ENCODE measurements at places on chromosomes 1 and 21.

- DNase-seq, result no peak
Measured at GRCh38 chr1:210222340-210223006, 10.1 kb upstream of the SERTAD4 start.

GRCh38 chr1:9078015-9078751 lies 8.7 kb upstream of the SLC2A5 start:
- DNase-seq, result no peak

DNA sequence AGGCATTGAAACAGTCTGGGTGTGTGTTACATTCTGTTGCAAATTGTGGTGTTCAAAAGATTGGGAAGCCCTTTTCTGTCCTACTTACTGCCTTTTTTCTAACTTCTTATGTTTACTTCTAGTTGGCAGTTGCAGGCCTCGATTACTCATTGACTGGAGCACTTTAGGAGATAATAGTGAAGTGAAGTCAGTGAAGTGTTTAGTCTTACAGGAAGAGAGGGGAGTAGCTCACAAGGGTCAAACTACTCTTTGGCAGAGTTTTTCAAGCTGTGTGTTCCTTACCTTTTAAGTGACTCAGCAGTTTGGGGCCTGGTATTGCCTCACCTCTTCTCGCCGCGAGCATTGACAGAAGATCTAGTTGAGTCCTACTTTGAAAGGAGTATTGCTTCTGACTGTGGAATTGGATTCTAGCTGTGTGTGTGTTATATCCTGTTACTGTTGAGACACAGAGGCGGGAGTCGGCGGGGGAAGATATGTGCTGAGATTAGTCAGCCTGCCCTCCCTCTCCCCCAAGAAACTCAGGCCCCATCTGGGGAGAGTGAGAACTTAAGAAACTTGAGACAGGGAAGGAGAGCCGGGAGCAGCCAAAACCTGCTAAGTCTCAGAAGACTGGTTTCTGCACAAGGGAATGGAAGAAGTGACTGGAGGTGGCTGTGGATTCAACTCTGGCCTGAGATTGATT lies 19.3 kb downstream of the AHCYL1 start:
- DNase-seq, result peak; percentile 97

DNA sequence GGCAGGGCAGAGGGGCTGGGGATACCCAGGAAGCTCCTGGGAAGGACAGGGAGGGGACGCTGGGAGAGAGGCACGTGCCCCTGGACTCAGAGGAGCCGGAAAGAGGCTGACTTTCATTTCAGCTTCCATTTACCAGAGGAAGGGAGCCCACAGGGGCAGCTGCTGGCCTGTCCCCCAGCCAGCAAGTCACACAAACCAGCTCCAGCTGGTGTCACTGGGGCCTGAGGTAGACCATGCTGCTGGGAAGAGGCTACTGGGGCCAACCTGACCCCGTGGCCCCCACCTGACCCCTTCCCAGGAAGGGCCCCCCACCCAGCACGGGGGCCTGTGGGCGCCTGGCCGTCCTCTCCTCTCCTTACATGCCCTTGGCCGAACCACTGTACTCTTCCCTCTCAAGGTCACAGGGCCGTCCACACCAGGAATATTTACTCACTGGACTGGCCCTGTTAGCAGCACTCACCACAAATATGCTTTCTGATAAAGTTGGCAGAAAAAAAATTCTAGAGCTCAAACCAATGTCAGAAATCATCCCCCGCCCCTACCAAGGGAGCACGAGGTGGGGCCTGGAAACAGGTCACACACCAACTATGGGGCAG lies 110.5 kb downstream of the CASZ1 start:
- no peak for DNase-seq

DNA sequence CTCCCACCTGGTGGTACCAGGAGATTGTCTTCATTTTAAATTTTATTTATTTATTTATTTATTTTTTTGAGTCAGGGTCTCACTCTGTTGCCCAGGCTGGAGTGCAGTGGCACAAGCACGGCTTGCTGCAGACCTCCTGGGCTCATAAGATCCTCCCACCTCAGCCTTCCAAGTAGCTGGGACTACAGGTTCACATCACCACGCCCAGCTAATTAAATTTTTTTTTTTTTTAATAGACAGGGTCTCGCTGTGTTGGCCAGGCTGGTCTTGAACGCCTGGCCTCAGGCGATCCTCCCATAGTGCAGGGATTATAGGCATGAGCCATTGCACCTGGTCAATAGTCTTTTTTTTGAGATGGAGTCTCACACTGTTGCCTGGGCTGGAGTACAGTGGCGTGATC lies 8.5 kb downstream of the SLFNL1 start:
- DNase-seq, result no peak

DNA sequence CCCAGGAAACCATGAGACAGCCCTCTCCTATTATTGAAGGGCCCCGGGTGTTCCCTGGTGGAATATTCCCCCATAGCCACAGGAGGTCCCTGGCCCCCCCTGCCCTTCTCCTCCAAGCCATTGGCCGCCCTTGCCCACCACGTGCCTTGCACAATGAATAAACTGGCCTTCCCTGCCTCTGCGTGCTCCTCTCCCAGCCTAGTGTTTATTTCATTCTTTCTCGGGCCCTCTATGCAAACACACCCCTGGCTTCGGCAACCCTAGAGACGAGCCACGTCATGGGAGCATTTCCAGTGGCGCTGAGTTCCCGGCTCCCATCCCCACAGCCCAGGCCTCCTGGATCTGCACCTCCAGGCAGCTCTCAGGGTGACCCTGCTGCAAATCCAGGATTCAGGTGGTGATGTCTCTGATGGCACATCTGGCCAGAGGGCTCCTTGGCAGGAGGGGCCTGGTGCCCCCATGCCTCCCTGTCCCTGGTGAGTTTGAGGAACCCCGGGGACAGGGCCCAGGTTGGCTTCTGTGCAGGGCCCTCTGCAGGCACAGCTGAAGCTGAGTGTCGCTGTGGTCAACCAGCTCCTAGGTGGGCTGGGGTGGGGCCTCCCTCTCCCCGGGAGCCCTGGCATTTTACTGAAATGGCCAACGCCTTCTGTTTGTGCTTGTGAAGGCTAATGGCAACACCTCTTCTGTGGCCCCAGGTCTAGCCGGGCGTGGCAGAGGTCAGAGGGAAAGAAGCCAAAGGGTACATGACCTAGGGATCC lies 6.2 kb downstream of the KRTAP10-12 start:
- no peak for DNase-seq

- DNase-seq, result no peak
Measured at GRCh38 chr1:8463144-8463927, 145.4 kb downstream of the SLC45A1 start.

DNA sequence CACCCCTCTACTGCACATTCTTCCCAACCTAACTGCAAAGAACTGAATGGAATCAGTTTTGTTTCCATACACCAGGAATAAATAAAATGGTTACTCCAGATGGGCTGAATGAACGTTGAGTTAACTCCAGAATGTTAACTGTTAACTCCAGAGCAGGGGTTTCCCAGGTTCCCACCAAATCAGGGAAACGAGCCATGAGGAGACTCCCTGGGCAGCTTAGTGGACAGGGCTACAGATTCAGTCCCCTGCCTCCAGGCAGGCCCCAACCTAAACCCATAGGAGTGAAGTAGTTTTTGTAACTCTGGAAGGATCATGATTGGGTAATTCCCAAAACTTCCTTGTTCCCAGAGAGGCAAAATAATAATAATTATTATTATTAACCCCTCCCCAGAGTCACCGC lies 14.1 kb downstream of the VSIG8 start:
- DNase-seq, result no peak

DNA sequence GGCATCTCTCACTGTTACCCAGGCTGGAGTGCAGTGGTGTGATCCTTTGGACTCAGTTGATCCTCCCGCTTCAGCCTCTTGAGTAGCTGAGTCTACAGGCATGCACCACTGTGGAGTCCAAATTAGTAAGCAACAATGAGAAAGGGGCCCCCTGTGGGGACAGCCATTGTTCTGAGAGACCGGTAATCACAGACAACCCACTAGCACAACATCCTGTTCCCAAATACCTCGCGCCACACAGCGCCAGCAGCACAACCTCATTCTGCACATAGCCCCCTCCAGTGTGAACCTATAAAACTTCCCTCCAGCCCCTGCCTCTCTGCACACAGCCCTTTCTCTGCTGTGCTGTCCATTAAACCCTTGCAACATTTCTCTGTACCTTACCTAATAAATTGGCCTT lies 226.4 kb downstream of the DYRK1A start:
- DNase-seq, result peak; percentile 12

GRCh38 chr1:204241050-204241449 lies 27.3 kb upstream of the GOLT1A start:
- DNase-seq, result no peak

GRCh38 chr1:171590022-171590421 lies 32.0 kb upstream of the MYOCOS start:
- DNase-seq, result no peak

- DNase-seq, result no peak
Measured at GRCh38 chr1:42576935-42577334, 81.3 kb upstream of the PPIH start.

DNA sequence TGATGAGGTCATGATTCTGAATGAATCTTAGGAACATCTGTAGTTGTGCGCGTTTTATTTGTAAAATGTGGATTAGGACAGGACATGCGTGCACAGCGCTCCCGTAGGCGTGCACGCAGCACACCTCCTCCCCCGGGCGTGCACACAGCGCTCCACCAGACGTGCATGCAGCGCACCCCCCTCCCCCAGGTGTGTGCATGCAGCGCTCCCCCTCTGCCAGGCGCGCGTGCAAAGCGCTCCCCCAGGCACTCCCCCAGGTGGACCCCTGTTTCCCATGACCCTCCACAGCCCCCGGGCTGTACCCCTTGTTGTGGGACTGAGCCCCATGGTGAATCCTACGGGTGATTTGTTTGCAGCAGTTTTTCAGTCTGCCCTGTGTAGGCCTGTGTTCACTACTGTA lies 61.6 kb downstream of the S100B start:
- no peak for DNase-seq

DNA sequence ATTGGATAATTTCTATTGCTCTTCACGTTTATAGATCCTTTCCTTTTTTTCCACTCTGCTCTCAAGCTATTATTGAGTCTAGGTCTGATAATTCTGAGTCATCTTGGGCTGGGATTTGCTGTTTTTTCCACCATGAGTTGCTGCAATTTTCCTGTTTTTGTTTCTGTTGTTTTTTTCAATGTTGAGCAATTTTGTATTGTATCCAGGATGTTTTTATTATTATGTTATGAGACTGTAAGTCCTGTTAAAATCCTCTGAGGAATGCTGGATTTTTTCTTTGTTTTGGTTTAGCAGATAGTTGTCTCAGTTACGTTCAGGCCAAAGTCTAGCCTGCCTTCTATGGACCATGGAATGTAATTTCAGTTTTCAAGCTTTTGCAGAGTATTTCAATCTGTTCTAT lies 13.0 kb upstream of the SLC35A3 start:
- no peak for DNase-seq

- no peak for DNase-seq
Measured at GRCh38 chr21:29557931-29558725, 259.4 kb downstream of the BACH1 start.

DNA sequence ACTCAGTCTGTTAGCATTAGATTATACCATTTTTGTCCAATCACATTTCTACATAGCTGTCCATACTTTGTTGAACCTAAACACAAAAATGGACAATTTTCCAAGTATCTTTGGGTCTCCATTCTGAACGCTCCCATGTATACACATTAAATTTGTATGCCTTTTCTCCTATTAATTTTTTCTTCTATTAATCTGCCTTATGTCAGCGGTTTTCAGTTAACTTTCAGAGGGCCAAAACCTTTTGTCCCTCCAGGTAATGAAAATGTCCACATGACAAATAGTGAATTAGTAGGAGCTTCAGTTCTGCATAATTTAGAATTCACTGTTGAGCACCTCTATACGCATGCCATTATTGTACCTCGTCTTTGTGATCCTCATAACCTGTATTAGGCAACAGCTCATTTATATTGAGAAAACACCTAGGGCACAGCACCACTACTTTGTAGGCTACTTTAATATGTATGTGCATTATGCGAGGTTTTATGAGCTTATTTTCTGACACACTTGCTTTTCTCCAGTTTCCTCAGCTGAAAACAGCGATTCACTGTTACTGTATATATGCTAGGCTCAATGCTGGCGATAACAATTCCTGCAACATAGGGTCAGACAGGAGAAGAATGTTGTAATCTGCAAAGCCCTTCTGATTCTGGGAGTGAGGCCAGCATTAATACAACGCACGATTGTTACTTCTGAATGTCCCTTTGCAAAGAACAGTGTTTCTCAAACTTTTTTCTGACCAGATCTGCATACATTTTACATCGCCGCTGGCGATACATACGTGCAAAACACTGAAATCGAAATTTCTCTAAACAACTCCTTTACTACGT lies 1.1 kb upstream of the ABCD3 start:
- DNase-seq, result peak; percentile 56

GRCh38 chr1:165288350-165289120 lies 68.0 kb downstream of the LMX1A start:
- peak; percentile 92 for DNase-seq

DNA sequence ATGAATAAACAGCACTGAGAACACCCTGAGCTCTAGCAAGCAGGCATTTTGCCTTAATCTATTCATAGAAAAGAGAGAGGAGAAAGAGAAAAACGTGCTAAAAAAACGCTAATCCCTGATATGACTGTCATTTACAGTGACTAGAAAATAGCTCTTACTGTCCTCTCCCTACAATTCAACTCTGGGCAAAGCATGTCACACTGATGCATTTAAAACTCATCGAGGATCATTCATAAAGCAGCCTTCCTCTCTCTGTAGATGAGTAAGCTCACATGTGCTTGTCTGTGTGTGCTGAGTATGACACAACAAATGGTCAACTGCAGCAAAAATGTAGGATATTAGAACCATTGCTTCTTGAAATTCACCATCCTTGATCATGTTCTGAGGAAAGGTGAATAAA lies 109.0 kb downstream of the SGIP1 start:
- DNase-seq, result no peak

GRCh38 chr1:818618-819291 lies 105.0 kb upstream of the SAMD11 start:
- DNase-seq, result no peak

DNA sequence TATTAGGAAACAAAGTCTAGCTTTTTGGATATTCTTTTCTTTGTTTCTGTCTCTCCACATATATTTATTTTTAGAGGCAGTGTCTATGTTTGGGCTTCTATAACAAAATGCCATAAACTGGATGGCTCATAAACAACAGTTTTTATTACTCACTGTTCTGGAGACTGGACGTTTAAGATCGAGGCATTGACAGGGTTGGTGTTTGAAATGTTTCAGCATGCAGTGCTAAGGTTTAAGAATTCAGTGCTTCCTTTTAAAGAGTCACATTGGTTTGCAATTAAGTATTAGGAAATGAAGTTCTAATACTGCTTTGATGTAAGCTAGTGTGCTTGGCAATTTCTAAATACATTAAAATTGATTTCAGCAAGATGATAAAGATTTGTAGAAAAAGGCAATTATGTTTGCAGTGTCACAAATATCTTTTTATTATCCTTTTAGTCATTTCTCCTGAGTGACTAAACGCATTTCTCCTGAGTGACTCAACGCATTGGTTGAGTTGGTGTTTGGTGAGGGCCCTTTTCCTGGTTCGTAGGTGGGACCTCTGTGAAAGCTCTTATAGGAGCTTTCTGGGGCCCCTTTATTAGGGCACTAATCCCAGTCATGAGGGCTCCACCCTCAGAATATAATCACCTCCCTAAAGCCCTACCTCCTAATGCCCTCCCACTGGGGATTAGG lies 317.0 kb downstream of the USP25 start:
- DNase-seq, result peak; percentile 46

GRCh38 chr1:193543259-193543658 lies 356.8 kb upstream of the B3GALT2 start:
- DNase-seq, result no peak

- no peak for DNase-seq
Measured at GRCh38 chr1:8239306-8240023, 78.4 kb upstream of the SLC45A1 start.
